Neural progenitor cell (in vitro differentiated cells): ENCODE measurements at places on chromosomes 12 and 14. TPM values are rescaled to one million over a fixed set of nuclear protein-coding genes. Genes with fewer than 3 reads are reported as not detected.
A peak's percentile ranks its signal among the peaks of the same experiment; 100 is the strongest.

Gene RERGL
- not detected in 2 replicates for total RNA-seq

GRCh38 chr12:6278439-6279255, 31.8 kb upstream of the PLEKHG6 start:
- peak; percentile 92 for DNase-seq

GRCh38 chr12:101110866-101111265, 99.2 kb downstream of the SLC5A8 start:
- DNase-seq: no peak

Gene MAP1LC3B2
- total RNA-seq: 0.39 and 1.5 TPM in 2 replicates

DNA sequence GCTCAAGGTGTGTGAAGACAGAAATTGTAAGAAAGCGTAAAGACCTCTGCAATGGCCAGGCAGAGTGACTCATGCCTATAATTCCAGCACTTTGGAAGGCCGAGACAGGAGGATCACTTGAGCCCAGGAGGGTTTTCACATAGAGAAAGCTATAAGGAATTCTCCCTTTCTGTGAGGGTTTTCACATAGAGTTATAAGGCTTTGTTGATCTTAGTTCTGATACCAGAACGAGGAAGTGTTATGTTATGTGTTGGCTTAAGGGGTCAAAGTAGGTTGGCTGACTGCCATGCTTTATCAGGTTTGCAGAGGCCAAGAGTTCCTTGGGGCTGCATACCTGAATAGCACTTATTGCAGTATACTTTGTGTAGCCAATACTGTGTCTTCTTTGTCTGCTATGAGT, 139.1 kb downstream of the ERC1 start:
- no peak for DNase-seq

GRCh38 chr12:67929384-67929772, 59.9 kb upstream of the IFNG-AS1 start:
- DNase-seq: no peak
